ENCODE measurements at places on chromosomes 5 and 9.
A peak's percentile ranks its signal among the peaks of the same experiment; 100 is the strongest.

DNA sequence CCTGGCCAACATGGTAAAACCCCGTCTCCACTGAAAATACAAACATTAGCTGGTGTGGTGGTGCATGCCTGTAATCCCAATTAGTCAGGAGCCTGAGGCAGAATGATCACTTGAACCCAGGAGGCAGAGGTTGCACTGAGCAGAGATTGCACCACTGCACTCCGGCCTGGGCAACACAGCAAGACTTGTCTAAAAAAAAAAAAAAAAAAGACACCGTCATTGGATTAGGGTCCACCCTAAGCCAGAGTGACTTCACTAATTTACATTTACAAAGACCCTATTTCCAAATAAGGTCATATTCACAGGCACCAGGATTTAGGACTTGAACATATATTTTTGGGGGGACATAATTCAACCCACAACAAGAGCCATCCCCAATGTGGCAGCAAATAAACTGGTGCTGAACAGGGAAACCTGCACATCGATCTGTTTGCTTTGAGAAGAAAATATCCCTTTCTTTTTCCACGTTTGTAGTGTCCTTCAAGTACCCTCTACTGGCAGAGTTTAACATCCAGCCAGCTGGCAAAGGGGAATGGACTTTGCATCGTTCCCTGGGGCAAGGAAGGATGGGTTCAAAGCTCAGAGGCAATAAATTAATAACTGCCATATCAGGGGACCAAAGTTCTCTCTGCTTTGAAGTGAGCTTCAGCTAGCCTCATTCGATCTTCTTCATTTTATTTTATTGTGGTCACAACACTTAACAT lies 3.7 kb upstream of the DNAJC25 start:
- no peak for DNase-seq

DNA sequence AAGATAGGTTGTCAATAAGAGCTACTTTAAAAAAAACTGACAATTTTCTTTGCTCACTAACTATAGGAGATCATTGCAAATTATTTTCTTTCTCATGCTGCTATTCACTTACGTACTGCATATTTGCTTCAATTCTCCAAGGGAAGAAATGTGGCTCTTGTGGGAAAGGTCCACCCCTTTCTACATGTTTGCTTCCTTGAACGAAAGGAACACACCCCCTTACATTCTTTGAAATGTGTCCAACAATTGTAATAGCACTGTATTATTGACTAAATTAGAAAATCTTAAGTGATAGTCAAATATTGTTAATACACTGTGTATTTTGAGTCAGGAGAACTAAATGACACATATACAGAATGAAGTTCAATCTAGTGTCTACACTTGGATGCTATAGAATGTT lies 5.2 kb downstream of the MEF2C start:
- peak; percentile 36 for DNase-seq

GRCh38 chr9:86285261-86285660 lies 2.9 kb upstream of the ISCA1 start:
- no peak for DNase-seq

GRCh38 chr9:123927625-123928532 lies 2.0 kb downstream of the DENND1A start:
- DNase-seq, result peak; percentile 12

DNA sequence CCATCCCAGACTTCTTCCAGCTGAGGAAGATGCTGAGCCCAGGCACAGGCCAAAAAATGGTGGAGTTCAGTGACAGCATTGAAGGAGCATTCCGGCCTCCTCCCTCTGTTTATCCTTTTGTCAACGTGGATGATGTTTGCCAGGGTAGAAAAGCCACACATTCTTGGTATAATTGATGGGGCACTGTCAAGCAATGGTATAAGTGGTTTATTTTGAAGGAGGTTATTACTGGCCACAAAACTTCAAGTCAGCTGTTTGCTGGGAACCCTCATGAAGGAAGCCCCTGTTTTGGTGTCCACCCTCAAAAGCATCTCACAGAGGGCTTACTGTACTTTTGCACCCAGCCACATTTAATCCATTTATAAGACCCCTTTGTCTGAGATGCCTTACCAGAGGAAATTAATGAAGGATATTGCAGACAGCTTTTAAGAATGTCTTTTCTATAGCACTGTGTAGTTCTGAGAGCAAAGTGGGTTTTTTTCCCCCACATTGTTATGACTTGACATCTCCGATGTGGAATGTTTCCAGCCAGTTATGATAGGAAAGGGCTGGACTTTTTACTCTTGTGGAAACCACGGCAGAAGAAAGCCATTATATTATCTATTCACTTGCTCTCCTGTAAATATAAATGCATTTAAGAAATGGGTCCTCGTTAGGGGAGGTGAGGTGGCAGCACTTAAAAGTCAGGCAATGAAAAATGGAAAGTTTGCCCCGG lies 95.5 kb upstream of the SPATA31D4 start:
- no peak for DNase-seq

DNA sequence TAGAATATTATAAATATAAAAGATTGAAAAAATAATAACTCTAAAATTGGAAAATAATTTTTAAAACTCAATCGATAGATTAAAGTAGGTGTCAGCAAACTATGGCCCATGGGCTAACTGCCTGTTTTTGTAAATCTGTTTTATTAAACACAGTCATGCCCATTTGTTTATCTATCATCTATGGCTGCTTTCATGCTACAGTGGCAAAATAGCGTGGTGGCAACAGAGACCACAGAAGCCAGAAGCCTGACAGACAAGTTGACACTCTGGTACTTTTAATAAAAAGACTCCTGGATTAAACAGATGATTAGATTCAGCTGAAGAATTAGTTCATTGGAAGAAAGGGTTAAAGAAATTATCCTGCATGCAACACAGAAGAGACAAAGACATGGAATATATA lies 400.7 kb upstream of the RORB start:
- no peak for DNase-seq

DNA sequence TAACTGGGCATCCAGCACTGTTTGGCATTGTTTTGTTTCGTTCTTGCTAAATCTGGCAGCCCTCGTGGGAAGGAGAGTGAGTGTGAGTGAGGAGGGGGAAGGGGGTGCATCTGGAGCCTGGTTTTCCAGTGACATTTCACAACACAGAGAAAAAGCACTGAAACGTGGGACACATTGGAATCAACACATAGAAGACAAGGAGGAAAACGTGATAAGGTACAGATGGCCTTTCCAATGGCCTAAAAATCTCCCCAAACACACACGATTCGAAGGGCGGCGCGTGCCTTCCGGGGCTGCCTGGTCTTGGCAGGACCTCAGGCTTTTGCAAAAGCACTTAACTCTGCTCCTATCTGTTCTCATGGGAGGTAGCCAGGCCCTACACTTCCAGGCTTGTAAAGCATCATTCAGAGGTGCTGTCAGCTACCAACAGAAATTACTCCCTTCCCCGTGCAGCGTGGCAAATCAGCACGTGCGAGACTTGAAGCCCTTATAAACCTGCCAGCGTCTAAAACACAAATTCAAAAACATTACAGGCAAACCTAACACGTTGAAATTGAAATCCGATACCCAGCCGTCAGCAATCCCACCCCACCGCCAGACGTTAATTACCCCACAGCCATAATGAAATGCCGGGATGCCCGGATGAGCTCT lies 129.4 kb downstream of the OLFM1 start:
- DNase-seq, result no peak

DNA sequence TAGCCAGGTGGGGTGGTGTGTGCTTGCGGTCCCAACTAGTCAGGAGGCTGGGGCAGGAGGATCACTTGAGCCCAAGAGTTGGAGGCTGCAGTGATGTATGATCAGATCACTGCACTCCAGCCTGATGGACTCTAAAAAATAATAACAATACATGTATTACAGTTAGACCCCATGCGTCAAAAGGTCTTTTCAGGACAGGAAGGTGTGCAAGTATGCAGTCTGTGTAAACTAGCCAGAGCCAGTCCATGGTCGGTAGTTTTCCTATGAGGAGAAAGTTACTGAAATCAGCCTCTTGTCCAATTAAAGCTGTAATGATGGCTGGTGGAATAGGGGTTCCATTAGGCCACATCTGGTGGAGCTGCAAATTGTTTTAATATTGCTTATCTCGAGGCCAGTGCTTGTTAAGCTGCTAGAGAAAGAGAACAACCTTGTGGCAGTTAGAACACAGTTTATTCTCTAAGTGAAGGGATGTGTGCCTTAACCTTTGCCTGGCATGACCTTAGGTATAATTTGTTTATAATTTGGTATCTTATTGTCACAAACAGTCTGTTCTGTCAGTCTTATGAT lies 1.5 kb upstream of the STOM start:
- DNase-seq, result no peak

- no peak for DNase-seq
Observed at GRCh38 chr5:159005062-159005461, 94.7 kb downstream of the EBF1 start.
